Fibroblast of skin of left biceps (primary cell): ENCODE measurements at places on chromosomes 16 and 17.

DNA sequence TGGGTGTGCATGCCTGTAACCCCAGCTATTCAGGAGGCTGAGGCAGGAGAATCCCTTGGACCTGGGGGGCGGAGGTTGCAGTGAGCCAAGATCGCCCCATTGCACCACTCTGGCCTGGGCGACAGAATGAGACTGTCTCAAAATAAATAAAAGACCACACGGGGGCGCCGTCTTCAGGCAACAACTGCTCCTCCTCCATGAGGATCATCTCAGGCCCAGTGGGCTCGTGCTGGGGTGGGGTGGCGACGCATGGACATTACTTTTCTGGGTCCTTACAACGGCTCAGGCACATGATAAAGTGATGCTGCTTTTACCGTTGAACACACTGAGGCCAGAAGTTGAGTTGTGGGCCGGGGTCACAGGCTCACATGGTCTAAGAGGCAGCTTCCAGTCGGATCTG, 56.2 kb downstream of the PRMT7 start:
- no peak for DNase-seq

DNA sequence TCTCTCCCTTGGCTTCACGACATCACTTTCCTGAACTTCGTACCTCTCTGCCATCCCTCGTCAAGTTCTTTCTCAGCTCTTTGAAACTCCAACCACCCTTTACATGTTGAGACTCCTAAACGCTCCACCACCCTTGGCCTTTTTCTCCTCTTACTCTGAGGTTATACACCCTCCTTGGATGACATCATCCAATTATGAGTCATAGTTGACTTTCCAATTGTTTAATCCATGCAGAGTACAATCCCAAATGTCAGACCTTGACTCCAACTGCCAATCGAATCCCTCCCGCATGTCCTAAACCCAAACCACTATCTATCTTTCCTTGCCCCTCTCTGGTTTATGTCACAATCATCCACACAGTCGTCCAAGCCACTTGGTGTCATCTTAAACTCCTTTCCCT, 18.4 kb upstream of the C16orf82 start:
- no peak for DNase-seq

- DNase-seq = no peak
These were observed 15.5 kb upstream of the BRCA1 start for GRCh38 chr17:43140396-43141332.

GRCh38 chr17:21376081-21376758, at the start of gene KCNJ12:
KCNJ12 (plus strand) TSS chr17:21376357; CDS start chr17:21415343, 38,986 bp downstream.
- no peak for DNase-seq

- no peak for DNase-seq
These were observed 8.1 kb downstream of the NOL11 start for GRCh38 chr17:67725807-67726206.

DNA sequence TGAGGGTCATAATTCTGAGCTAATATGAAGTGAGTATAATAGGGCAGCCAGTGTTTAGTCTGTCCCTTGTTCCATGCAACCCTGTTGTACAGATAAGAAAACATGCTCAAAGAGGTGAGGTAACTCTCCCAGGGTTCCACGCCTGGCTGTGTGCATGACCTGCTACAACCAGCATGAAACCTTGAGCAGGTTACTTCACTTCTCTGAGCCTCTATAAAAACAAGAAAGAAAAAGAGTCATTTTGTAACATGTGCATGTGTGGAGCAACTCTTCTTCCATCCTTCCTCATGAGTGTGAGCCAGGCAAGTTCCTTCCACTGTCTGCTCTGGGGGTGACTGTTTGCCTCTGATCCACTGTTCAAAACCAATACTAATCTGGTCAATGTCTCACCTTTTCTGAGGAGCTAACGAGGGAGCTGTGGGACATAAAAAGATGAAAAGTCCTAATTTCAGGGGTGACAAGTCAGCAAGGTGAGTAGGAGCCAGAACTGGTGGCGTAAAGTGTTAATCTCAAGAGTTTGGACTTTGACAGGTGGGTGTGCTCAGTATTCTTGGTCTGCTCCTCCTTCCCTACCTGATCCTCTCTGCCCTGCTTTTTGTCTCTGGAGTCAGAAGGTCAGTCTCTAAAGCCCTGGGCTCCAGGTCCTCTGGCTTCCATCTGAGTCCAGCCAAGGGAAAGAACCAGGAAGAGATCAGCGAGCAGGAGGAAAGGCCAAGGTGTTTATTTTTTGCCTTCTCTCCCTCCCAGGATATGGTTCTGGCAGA, 21.5 kb downstream of the GFOD2 start:
- DNase-seq = no peak

- DNase-seq = no peak
These were observed 19.9 kb downstream of the LDHD start for GRCh38 chr16:75096656-75097055.

DNA sequence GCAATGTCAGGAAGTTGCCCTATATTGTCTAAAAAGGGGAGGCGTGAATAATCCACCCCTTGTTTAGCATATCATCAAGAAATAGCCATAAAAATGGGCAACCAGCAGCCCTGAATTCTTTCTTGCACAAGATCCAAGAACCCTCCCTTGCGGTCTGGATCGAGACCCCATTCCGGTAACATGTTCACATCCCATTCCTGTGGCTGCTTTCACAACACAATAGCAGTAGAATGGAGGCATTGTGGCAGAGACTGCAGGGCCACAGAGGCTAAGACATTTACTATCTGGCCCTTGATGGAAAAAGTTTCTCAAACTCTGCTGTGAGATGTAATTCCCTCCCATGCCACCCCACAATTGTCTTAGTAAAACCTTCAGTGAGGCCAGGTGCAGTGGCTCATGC, 73.2 kb downstream of the RMI2 start:
- no peak for DNase-seq

DNA sequence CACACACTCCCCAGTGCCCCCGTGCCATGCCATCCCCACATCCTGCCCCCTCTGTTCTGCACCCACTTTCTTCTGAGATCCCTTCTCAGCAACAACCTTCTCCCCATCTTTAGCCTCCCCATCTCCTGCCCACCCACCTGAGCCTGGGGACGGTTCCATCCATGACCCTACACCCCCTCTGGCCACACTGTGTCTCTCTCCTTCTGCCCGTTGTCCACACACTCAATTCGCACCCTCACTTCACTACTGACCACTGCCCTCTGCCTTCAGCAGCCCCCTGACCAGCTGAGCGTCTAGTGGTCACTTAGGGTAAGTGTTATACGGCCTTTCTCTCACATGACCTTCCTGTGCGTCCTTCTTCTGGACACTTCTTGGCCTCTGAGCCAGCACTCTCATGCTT, 6.1 kb downstream of the ARHGAP27 start:
- no peak for DNase-seq

DNA sequence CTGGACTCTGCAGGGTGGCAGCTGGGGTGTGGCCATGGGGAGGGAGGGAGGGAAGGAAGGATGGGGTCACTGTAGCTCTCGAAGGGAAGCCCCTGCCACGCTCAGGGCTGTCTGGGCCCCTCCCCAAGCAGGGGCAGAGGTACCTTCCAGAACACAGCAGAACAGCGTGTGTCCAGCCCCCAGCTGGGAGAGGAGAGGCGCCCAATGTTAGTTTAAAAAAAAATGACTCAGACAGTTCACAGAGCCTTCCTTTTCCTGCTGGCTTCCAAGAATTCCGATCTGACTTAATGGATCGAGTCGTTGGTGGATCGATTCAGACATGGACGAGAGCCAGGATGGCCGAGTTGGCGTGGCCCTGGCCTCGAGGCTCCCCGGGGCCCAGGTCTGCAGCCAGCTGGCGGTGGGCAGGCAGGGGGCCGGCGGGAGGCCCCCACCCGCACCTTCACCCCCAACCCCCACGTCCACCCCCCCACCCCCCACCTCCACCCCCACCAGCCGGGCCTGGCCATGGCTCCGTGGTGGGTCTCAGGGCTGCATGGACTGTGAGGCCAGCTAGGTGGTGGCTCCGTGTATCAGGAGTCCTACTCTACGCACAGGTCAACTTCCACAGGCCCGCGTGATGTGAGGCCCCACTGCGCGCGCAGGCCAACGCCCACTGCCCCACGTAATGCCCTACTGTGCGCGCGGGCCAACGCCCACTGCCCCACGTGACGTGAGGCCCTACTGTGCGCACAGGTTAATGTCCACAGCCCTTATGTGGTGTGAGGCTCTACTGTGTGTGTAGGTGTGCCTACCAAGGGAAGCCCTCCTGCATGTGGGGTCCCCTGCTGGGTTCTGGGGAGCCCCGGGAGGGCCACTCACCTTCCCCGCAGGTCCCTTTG, 21.8 kb downstream of the CACNA1H start:
- no peak for DNase-seq

GRCh38 chr17:61834610-61835009, 28.7 kb downstream of the BRIP1 start:
- DNase-seq = no peak

DNA sequence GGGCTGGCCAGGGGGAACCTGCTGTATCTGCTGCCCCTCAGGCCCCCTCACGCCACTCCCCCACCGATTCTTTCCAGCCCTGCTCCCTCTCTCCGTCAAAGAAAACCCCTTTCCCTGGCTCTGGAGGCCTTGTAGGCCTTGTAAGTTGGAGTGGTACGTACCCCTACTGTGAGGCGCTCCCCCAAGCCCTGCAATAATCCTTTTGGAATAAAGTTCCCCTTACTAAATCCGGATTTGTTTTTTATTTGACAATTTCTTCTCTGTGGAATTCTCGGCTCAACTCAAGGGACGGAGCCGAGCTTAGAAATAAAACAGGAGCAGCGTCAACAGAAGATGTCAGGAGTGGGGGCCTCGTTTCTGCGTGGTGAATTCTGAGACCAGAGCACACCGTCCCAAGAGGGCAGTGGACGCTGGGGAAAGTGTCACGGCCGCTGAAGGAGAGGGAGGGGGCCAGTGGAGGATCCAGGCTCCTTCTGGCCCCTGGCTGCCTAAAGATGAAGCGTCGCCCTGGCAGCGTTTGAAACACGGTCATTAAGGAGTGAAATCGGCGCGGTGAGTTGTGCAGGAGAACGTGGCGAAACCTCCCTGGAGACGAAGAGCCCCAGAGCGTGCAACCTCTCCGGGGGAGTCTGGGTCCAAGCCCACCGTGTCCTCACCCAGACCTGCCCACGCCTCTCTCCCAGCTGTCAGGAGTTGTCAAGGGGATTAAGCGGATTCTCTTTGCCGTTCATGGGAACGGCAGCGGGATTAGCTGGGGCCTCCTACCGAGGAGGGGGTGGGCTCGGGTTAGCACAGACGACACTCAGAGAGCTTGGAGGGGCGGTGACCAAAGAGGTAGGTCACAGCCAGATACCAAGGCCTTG, 47.0 kb downstream of the SLC7A5 start:
- no peak for DNase-seq

- no peak for DNase-seq
These were observed 365.4 kb downstream of the CDH13 start for GRCh38 chr16:82991966-82992675.
